ENCODE measurements at places on chromosomes 2 and 18.

DNA sequence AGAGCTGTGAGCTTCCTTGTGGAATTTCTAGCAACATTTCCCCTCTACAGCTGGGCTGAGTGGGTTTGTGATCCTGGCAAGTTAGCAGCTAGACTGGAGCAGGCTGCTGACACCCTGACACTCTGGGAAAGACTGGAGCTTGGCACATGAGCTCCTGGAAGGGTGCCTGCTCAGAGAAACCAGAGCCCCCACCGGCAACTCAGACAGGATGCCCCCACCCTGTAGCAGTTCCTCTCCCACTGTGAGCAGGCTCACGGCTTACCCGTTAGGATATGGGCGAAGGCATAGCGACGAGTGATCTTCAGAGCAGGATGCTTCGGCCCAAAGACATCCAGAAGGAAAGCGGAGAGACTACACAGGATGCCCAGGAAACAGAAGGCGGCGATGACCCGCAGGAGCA is 11.2 kb downstream of the TMEM127 start:
- no peak for DNase-seq

- DNase-seq: no peak
These were observed 156.1 kb upstream of the ID2 start for GRCh38 chr2:8525582-8526402.

GRCh38 chr2:121093692-121094091 is 191.3 kb downstream of the TFCP2L1 start:
- no peak for DNase-seq

DNA sequence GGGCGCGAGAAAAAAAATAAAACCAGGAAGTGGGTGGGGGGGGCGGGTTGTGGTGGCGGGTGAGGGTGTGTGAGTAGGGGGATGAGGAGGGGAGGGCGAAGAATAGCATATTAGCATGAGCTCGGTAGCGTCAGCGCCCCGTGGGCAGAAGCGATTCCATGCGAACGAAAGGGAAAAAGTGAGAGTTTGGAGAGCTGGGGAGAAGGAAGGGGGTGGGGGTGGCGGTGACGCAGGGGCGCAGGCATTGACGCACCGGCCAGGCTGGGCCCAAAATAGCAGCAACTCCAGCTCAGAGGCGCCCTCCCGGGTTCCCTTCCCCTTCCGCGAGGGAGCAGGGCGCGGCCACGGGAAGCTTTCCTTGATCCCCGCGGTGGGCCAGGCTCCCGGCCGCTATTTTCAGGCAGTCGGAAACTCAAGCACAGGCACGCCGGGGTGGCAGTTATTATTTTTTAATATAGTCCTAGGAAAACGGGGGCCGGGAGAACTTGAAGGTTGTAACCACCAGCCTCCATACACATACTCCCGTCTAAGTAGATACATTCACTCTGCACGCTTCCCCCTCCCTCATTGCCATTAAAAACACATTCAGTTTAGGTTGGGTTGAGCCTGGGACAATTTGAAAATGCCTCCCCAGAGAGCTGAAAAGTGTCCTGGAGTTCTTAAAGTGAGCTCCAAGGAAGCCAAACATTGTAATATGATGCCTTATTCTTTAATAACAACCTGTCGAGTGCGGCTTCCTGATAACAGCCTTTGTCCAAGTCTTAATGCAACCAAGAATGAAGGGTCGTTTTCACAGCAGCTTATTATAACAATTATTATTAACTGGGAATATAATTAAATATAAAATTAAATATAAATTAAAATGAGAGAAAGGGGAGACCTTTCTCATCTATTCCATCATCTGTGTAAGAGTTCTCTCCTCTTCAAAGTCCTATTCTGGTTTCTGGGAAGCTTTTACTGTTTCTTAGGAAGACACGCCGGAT is 2.3 kb upstream of the NR4A2 start:
- DNase-seq: no peak

- DNase-seq: no peak
These were observed 139.8 kb upstream of the CCDC150 start for GRCh38 chr2:196499686-196500085.

All from CD4-positive, CD25-positive, alpha-beta regulatory T cell (primary cell).